Cardiac atrium fibroblast (primary cell): ENCODE measurements at places on chromosomes 2 and 18. TPM values are rescaled to one million over a fixed set of nuclear protein-coding genes. Genes with fewer than 3 reads are reported as not detected.

The SLC5A7 gene
- total RNA-seq, result not detected in 2 replicates

The CFAP221 gene
- 0.16 TPM in 1 of 2 replicates, not detected in the other for total RNA-seq

The PLEKHM3 gene
- total RNA-seq, result 5.1 and 7.5 TPM in 2 replicates

The SCN3A gene
- total RNA-seq, result under 0.01 TPM in 1 of 2 replicates, not detected in the other

The WNT6 gene
- total RNA-seq, result not detected in 2 replicates
